ENCODE measurements at places on chromosomes 6 and 20.

DNA sequence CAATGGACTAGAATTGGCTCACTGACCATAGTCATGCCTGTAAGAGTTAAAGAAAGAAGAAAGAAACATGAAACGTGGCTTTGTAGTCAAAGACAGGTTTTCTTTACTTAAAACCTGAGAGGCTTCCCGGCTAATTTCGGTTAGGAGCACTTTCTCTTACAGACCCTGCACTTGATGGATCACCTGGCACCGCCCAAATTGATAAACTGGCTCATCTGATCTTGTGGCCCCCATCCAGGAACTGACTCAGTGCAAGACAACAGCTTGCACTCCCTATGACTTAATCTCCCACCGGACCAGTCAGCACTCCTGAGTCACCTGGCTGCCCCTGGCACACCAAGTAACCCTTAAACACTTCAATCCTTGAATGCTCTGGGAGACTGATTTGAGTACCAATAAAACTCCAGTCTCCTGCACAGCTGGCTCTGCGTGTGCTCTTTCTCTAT lies 12.3 kb downstream of the TMEM14B start:
- no peak for DNase-seq

GRCh38 chr20:34305333-34306230 lies 2.4 kb upstream of the AHCY start:
- no peak for DNase-seq

GRCh38 chr6:56729719-56730118 lies 87.0 kb upstream of the DST start:
- DNase-seq: no peak

GRCh38 chr6:95087394-95088097 lies 489.8 kb upstream of the MANEA start:
- DNase-seq: no peak

- DNase-seq: no peak
Observed at GRCh38 chr6:52213127-52213526, 27.0 kb downstream of the IL17A start.

DNA sequence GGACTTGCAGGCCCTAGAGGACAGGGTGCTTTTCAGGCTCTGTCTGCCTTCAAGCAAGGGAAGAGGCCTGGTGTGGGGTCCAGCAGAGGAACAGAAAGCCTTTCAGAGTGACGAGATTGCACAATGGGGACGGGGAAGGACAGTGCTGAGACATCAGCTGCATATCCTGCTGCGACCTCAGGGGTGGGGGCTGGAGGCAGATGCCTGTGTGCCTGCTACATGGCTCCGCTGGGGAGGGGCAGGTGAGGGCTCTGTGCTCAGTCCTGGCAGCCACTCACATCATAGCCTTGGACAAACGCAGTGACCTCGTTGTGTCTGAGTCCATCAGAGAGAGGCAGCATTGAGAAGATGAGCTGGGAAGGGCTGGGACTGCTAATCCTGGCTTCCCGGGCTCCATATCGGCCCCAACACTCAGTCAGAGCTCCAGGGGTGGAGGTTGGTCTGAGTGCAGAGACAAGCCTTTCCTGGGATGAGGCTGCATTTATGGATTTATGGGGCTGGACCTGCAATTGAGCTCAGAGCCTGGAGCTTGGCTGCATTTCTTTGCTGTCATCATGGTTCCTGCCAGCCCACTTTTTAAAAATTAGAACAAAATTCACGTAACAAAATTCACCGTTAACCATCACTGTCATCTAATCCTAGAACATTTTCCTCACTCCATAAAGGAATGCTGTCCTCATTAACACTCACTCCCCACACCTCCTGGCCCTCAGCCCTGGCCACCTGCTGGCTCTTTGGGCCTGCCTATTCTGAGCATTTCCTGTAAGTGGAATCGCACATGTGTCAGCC lies 196.9 kb upstream of the SLC24A3 start:
- no peak for DNase-seq

DNA sequence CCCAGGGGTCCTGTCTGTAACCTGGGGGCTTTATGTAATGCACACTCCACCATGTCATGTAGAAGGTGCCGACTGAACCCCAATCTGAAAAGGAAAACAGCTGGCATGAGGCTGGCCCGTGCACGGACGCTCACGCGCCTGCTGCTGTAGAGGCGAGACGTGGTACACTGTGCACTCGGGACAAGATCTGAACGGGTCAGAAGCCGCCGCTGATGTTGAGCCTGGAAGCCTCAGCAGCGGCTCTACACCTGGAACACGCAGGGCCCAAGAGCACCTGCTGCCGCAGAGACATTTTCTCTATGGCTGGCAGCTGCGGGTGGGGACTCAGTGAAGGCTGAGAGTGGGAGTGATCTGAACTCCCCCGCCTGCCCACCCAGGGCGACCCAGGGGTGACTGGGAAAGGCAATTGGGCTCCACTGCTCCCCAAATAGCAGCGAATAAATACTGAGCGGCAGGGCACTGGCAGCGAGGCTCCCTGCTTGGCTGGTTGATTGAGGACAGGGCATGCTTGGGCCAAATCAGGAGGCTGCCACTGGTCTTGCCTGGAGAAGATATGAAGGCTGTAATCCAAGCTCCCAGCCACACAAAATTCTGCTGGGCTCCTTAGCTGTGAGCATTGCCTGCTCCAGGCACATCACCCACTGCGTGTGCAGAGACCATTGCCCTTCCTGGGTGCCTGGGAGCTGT lies 2.5 kb upstream of the OGFR start:
- DNase-seq: no peak

GRCh38 chr6:18973251-18973650 lies 586.1 kb downstream of the RNF144B start:
- DNase-seq: no peak

GRCh38 chr20:57834306-57835073 lies 124.7 kb upstream of the PMEPA1 start:
- DNase-seq: no peak

DNA sequence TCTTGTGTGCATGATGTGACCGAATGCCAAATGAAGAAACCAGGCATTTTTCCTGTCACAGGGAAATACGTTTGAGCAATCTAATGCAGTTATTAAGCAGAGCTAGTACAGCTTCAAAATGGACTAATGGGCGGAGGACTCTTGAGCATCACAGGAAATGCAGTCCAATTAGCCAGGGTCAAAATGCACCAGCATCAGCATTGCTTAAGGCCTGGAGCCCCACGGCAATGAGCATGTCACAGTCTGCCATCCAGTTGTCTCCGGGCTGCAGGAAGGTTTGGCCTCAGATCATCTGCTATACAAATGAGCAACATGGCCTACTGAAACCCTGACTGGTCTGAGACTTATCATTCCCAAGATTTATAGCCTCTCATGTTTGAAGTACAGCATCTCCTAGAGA lies 652.1 kb upstream of the SLC35B3 start:
- no peak for DNase-seq

DNA sequence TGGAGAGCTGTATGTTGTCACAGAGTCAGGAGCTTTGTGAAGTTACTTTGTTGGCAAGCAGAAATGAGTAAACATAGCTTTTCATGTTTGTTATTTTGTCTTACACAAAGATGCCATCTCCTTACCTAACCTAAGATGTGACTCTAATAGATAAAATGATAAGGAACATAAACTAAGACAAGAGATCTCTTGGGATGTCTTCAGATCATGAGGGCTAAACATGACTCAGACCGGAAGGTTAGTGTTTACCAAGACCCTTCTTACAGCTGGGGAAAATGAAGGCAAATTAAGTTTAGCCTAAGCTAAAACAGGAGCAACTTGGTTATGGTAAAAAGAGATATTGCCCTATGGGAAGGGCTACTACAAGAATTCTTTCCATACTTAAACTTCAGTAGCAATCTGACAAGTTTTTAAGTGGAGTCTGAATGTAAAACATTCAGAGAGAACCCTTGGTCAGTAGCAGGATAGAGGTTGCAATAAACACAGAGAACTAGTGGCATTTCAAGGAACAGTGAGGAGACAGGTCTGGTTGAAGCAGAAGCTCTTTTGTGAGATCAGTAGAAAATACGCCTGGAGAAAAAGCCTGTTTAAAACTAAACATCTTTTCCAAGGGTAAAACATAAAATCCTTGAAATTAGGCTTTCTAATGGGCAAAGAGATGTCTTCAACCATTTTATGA lies 29.9 kb downstream of the SGK1 start:
- no peak for DNase-seq

GRCh38 chr6:36364669-36365479 lies 22.6 kb downstream of the ETV7 start:
- no peak for DNase-seq

DNA sequence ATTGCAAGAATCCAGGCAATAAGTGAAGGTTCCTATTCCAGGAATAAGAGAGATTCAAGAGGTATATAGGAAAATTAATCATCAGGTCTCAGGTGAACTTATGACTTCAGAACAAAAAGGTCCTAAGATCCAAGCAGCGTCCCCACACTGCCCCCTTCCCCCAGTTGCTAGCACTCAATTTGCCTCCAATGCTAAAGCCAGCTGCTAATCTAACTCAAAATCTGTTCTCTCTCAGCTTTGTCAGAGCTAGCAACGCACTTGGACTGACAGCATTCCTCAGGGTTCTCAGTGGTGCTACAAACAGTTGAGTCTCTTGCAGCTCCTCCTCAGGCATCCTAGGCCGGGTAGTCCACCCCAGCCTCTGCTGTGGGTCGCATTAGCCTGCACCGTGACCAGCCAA lies 148.3 kb downstream of the RFX6 start:
- DNase-seq: no peak

All from stimulated activated CD8-positive, alpha-beta memory T cell treated with anti-CD3 and anti-CD28 coated beads, Interleukin-2, amount 100 ng/mL, for 1 hour (primary cell).